Motor neuron (in vitro differentiated cells): ENCODE measurements at places on chromosomes 4 and X. TPM values are rescaled to one million over a fixed set of nuclear protein-coding genes. Genes with fewer than 3 reads are reported as not detected.

ADAMTS3 gene
- total RNA-seq = 0.85 and 1.0 TPM in 2 replicates

SAGE1 gene
- not detected in 2 replicates for total RNA-seq

GLRA3 gene
- total RNA-seq = 1.0 and 1.4 TPM in 2 replicates

TLR8 gene
- 0.04 TPM in 1 of 2 replicates, not detected in the other for total RNA-seq

STIM2 gene
- total RNA-seq = 21.4 and 29.7 TPM in 2 replicates

HAUS7 gene
- 23.7 and 28.6 TPM in 2 replicates for total RNA-seq

PRDM8 gene
- 1.3 and 1.5 TPM in 2 replicates for total RNA-seq

HERC5 gene
- total RNA-seq = 0.54 and 1.0 TPM in 2 replicates

RBPJ gene
- 41.2 and 48.6 TPM in 2 replicates for total RNA-seq

EGF gene
- total RNA-seq = 3.9 and 4.8 TPM in 2 replicates

PWWP3B gene
- total RNA-seq = 3.5 and 4.2 TPM in 2 replicates

OTC gene
- 0.13 TPM in 1 of 2 replicates, not detected in the other for total RNA-seq

NAP1L2 gene
- total RNA-seq = 26.3 and 26.5 TPM in 2 replicates

RENBP gene
- 10.7 and 13.2 TPM in 2 replicates for total RNA-seq

GRCh38 chr4:75514949-75515612 is 808 bp downstream of the THAP6 start:
- ATAC-seq = no peak

DNA sequence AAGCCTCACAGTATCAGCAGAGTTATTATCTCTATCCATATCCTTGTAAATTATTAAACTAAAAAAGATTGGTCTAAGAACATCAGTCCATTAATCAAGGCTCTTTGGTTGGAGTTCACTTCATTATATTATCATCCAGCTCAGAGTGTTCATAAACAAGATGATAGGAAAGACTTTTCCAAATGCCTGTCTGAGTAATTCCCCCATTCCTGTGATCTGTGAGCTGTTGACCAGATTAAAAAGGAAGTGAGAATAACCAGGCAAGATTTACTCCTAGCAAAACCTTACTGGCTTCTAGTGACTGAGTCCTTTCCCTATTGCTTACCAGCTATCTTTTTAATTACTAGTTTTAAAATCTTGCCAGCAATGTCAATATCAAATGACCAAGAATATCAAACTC is 14.9 kb downstream of the PKD2 start:
- ATAC-seq = no peak

- peak; percentile 16 for ATAC-seq
Measured at GRCh38 chr4:110869862-110870572, 247.1 kb upstream of the PITX2 start.

- no peak for ATAC-seq
Measured at GRCh38 chrX:47148946-47149345, 3.9 kb downstream of the RBM10 start.

GRCh38 chr4:7703688-7704087 is 236.0 kb downstream of the AFAP1 start:
- no peak for ATAC-seq

DNA sequence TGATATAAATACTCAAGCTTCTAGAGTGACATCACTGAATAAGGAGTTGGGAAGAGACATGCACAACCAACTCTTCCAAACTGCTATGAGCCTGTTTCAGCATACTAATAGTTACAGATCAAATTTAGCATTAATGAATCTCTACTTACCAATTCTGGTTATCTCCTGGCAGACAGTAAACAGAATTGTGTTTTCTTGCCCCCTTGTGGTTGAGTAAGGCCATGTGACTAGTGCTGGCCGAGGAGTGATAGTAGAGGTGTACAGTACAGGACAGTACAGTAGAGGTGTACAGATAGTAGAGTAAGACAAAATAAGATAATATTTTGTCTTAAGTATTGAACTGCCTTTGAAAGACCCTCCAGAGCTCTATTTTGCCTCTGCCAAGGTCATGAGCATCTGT is 681.4 kb downstream of the GABRG1 start:
- no peak for ATAC-seq

DNA sequence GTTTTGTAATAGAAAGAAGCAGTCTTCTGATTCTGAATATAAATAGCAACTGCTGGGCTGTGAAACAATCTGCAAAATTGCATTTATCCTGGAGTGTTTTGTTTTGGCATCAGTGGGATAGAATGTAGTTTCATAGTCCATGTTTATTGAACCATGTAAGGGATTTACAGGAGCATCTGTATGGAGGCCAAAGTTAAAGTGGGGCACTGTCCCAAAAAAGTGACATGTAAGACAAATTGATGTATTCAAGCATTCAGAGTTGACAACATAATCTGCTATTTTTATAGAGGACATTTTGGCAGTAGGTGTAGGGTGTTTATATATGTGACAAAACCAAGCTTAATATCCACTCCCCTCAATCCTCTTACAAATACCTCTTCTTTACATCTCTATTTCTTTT is 200.5 kb upstream of the ANK2 start:
- no peak for ATAC-seq

GRCh38 chr4:186588503-186588902 is 33.1 kb upstream of the MTNR1A start:
- ATAC-seq = no peak

- no peak for ATAC-seq
Measured at GRCh38 chr4:150886597-150886996, 128.5 kb downstream of the LRBA start.

DNA sequence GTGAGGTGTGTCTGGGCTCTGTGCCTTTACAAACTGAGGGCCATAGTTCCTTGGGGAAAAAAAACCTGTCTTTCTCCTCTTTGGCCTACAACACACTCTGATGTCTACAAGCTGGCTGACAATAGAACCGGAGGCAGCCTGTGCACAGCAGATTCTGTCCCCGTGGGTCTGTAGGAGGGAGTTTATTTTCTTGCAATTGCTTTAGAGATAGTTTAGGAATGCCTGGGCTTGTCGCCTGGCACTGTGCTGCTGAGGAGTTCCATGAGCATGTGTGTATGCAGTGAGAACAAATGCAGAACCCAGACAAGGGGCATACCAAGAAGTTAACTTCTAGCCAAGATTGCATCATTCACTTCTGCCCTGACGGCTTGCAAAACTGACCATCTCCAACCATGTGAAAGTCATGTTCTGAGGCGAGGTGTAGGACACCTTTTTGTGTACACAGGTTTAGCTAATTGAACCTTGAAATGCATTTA is 54.1 kb downstream of the CCNI start:
- ATAC-seq = no peak

GRCh38 chr4:78764498-78764961 is 11.6 kb upstream of the BMP2K start:
- ATAC-seq = no peak

DNA sequence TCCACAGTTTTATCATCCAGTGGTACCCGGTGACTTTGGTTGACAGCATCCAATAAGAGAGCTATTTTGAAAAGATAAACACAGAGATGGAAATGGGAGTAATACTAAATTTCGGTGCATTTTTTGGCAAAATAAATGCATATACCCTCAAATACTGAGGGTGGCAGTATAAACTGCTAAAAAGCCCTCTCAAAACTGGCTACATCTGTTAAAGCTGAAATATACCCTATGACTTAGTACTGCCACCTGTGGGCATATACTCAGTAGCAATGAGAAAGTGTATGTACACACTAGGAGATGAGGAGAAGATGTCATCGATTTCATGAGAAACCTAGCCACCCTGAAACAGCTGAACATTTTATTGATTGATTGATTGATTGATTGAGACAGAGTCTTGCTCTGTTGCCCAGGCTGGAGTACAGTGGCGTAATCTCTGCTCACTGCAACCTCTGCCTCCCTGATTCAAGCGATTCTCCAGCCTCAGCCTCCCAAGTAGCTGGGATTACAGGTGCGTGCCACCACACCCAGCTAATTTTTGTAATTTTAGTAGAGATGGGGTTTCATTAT is 12.2 kb upstream of the TMEM128 start:
- peak; percentile 72 for ATAC-seq

GRCh38 chrX:50971395-50971794 is 60.9 kb downstream of the BMP15 start:
- no peak for ATAC-seq

- ATAC-seq = no peak
Measured at GRCh38 chr4:41287852-41288251, 31.1 kb downstream of the UCHL1 start.

DNA sequence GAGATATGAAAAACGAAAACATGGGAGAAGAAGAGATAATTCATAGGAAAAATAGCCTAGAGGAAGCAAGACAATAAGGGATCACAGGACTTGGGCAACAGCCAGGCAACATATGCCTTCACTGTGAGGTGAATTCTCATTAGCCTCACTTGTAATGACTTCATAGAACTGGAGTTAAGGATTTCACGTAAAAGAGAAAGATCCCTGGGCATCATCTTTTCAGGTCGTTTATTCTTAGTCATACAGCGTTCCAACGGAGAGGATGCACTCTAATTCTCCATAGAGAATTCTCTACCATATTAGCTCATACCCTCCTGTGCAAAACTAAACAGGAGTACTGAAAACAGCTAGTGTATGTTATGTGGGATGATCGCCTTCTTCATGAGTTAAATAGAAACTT is 1.4 kb downstream of the PRKG2 start:
- ATAC-seq = no peak

GRCh38 chr4:78592088-78592783 is 40.7 kb downstream of the ANXA3 start:
- ATAC-seq = no peak

DNA sequence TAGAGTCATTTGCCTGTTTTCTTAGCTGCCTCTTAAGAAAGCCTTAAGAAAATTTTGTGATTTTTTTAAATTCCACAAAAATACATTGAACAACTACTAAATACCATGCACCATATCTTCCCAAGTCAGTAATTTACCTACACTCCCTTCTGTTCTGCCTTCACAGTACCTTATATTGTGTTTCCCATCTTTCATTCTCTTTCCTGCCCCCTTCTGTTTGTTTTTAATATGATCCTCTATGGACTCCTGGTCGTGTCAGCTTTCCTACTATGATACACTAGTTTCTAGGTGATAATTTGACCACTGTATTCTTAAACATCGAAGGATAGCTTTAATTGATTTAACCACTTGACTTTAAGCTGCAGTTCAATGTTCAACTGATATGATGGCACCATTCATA is 297.7 kb upstream of the HAND2 start:
- ATAC-seq = no peak

GRCh38 chr4:173130687-173131086 is 37.9 kb upstream of the GALNT7 start:
- no peak for ATAC-seq

DNA sequence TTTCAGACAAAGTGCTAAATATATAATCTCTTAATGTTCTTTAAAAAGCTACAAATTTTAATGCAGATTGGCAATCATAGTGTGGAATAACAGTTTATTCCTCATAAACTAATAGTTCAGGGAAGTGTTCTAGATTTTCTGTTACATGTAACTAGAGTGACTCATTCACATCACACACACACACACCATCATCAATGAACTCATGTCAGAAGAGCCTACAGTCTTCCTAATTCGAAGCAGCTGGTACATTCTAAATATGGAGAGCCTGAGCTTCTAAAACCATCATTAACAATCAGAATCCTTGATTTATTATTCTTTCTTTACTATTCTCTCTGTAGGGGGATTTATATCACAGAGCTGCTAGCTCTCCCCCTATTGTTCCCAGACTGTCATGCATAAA is 49.6 kb downstream of the DKK2 start:
- peak; percentile 88 for ATAC-seq

DNA sequence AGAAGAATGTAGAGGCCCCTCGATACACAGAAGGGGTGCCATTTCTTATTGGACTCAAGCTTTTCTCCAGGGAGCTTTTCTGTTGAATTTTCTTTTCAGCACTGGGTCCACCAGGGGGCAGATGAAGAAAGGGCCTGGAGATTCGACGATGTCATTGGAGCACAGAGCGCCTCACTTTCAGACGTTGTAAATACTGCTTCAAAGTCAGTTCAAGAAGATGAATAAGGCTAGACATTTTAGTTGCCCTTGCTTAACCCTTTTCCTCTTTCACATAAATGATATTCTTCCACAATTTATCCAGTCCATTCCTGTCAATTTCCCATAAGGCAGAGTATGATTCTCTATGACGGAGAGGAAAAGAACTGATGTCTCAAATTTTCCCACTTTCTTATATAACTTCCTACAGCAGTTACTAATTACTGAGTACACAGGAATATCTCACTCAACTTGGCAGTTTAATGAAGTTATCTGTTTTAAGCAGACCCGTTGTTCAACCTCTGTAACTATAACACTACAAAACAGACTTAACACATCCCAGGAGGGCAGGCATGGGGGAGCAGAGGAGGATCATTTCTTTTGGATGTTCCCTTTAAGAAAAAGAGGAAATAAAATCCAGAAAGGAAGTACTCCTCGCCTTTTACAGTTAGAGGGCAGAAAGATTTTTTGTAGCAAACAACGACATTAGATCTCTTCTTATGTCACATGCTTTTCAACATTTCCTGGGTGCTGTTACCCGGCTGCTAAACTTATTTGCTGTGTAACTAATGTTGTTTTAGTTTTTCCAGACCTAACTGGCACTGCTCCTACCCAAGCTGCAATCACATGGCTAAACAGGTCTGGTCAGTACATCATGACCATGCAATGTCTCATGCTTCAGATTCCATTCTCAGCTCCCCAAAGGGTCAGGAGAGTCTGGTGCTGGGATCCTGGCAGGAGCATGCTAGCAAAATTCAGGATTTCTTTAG is 12.2 kb upstream of the CENPU start:
- ATAC-seq = peak; percentile 42

GRCh38 chrX:21940356-21940829 is at the start of gene SMS:
Gene SMS, plus strand, starts transcription at chrX:21940709. Its CDS starts 116 bp downstream, at chrX:21940825.
- ATAC-seq = peak; percentile 81

DNA sequence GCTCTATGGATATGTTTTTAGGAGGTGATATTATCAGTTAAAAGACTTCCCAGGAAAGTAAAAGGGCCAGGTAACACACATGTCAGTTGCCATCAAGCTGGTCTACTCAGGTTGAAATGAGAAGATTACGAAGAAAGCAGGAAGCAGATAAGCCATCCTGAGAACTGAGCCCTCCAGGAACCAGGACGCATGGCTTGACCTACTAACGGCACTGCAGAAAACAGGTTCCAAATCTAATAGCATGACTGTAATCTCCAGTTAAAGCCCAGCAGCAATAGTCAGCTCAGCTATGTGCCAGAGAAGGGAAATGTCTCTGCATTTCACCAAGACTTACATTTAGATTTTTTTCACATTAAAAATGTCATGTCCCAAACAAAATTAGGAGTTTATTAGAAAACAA is 77.9 kb downstream of the APBB2 start:
- no peak for ATAC-seq

GRCh38 chr4:3355266-3355748 is 62.5 kb downstream of the RGS12 start:
- ATAC-seq = no peak

GRCh38 chrX:107849747-107850421 is 24.2 kb downstream of the MID2 start:
- ATAC-seq = no peak
